Small intestine (tissue), 16 donors: ENCODE measurements at places on chromosomes 2 and 18.

DNA sequence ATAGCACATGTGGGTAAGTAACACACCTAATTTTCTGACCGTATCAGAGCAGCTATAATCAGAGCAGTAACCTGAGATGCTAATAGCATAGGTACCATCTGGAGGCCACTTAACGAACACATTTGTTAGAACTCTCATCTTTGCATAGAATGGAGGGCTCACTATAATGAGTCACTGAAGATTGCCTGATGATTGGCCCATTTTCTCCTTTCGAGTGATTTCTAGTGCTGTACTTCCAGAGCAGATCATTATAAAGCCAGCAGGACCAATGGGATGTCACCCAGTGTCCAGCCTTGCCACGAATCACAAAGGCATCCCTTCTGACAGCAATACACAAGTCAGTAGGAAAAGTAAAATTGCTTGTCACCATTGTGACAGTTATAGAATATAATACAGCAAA is 81.7 kb upstream of the REV1 start:
- no peak for DNase-seq

DNA sequence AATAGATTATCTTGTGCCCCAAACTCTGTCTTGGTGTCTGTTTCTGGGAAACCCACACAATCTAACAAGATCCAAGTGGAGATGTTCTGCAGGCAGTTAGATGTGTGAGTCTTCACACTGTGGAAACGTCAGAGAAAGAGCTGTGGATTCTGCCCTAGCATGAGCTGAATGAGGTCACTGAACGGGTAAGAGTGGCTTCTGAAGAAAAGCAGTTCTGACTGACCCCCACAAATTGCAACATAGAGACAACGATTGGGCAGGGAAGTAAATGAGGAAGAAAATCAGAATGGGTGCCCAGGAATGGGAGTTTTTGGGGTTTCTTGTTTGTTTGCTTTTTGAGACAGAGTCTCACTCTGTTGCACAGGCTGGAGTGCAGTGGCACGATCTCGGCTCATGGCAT is 12.9 kb upstream of the RPL37A start:
- DNase-seq, result no peak

DNA sequence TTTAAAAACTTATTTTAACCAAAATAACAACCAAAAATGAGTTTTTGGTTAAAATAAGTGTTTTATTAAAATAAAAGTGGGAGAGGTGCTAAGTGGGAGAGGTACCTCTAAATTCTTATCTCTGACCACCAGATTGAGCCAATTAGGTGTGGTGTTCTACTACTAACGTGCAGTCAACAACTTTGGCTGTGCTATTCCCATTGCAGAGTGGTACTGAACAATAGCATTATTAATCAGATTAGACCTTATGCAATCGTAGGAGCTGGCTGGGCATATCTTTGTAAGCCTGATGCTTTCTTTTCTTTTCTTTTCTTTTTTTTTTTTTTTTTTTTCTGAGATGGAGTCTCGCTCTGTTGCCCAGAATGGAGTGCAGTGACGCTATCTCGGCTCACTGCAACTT is 38.9 kb downstream of the RAB27B start:
- no peak for DNase-seq

DNA sequence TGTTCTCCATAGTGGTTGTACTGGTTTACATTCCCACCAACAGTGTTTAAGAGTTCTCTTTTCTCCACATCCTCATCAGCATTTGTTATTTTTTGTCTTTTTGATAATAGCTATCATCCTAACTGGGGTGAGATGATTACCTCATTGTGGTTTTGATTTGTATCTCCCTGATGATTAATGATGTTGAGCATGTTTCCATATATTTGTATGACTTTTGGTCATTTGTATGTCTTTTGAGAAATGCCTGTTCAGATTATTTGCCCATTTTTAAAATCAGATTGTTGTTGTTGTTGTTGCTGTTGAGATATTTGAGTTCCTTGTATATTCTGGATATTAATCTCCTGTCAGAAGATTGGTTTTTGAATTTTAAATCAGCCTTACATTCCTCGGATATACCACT is 147.5 kb downstream of the NCOA1 start:
- DNase-seq, result no peak

DNA sequence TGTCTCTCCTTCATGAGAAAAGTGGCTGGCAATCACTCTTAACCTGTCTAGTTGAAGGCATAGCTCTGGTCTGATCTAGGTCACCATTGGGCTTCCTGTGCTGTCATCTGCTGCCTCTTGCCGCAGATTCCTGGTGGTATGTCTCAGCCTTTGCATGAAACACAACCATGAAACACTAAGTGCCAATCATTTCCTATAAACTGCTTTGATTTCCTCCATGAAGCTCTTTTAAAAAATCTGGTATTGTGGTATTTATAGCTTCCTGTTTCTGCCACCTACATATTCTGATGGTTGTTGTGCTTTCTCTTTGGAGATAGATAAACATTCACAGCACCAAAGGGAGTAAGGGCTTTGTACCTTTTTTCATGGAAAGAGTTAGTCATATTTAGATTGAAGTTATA is 120.0 kb upstream of the EPC2 start:
- no peak for DNase-seq

- DNase-seq, result no peak
These were observed 240.9 kb downstream of the STK39 start for GRCh38 chr2:168006498-168006897.

GRCh38 chr2:230987137-230988020 is 8.5 kb upstream of the SPATA3 start:
- peak; percentile 90 for DNase-seq
